ENCODE measurements at places on chromosomes 12 and 14.
A peak's percentile ranks its signal among the peaks of the same experiment; 100 is the strongest.

DNA sequence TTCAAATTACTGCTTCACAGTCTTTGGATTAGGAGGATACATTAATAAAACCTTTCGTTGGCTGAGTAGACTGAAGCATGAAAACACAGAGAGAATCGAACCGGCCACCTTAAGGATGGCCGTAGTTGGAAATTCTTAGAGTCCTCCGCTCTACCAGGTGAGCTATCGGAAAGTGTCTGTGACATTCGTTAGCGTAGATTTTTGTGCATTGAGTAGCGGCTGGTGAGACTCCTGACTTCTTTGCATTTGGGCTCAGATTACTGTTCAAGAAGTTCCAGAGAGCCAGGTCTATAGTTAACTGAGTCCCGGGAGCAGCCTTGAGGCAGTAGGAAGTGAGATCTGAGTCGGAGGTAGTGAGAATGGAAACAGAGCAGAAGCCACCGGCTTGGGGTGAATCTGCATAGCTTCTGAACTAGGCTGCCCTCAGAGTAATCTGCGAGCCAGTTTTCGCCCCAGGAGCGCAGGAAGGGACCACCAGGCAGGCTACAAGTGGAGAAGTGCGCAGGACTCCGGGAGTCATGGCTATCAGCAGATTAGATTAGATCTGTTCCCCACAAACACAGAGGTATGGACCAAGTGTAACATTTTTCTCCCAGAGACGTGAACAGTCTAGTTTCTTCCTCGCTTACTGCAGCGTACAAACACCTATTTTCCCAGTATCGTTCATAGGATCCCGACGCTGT lies 11.0 kb downstream of the OR6S1 start:
- no peak for DNase-seq

- DNase-seq, result no peak
These were observed 19.6 kb upstream of the C14orf180 start for GRCh38 chr14:104559804-104560585.

- DNase-seq, result no peak
These were observed 70.5 kb downstream of the ANO2 start for GRCh38 chr12:5874514-5874913.

DNA sequence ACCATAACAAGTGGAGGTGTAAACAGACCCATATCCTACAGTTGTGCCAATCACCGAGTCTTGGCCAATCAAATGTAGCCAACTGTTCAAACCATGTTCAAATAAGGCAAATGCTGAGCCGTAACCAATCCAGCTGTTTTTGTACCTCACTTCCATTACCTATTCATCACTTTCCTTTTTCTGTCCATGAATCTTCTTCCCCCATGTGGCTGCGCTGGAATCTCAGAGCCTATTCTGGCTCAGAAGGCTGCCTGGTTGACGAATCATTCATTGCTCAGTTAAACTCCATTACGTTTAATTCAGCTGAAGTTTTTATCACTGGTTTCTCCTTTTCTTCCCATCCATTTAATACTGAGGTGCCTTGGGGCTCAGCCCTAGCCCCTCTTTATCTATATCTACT lies 71.1 kb downstream of the TBC1D30 start:
- no peak for DNase-seq

- DNase-seq, result no peak
These were observed at the start of gene ADCY4 for GRCh38 chr14:24334431-24335291. Gene ADCY4, minus strand, starts transcription at chr14:24335071. Its CDS starts 419 bp downstream, at chr14:24334652.

GRCh38 chr12:120229071-120229486 lies 28.2 kb upstream of the RPLP0 start:
- no peak for DNase-seq

- no peak for DNase-seq
These were observed 54.7 kb downstream of the FGD4 start for GRCh38 chr12:32454075-32454474.

GRCh38 chr12:124286414-124286813 lies 8.5 kb upstream of the RFLNA start:
- DNase-seq, result no peak

- DNase-seq, result no peak
These were observed 226.1 kb downstream of the FOXN3 start for GRCh38 chr14:89190765-89191513.

GRCh38 chr12:46535376-46535775 lies 162.8 kb upstream of the SLC38A2 start:
- DNase-seq, result no peak

DNA sequence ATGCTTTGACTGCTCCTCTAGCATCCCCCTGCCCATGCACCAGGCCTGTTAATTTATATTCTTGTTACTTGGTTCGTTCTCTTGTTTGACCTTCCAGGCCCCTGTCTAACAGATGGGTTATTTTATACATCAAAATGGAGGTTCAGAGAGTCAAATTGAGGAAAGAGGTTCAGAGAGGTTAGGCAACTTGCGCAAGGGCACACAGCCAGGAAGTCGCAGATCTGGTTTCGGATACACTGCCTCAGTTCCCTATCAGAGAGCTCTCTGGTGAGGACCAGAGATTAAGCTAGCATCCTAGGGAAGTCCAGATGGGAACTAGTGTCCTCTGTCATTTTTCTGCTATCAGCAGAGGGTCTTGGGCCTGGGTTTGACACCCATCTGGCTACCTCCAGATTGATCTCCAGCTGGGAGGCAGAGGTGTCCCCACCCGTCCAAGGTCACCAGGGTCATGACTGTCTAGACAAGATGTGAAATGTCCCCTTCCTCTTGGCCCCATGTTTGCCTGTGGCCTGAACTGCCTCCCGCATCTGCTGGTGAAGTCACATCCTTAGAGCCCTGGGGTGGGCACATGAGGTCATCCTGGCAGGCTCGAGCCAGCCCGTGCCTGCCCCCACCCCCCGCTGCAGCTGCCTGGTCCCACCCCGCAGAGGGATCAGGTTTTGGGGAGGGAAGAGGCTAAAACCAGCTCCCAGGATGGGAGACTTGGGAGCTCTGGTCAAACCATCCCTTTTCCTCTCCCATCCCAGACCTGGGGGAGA lies 84.3 kb upstream of the NCOR2 start:
- no peak for DNase-seq

DNA sequence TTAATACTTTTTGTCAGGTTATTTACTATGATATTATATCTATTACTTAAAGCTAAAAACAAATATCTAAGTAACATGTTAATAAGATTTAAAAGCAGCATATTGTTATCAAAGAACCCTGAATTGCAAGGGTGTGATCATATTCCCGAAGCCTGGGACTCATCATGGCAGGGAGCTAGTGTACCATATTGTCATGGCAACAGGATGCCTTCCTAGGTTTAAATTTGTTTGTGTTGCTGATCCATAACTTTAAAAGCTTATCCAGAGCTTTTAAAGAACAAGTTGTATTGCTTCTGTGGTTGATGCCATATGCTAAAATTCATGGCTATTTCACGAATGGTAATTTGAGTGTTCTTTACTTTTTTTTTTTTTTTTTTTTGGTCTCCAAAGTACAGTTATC lies 500.5 kb downstream of the NAV3 start:
- DNase-seq, result no peak

DNA sequence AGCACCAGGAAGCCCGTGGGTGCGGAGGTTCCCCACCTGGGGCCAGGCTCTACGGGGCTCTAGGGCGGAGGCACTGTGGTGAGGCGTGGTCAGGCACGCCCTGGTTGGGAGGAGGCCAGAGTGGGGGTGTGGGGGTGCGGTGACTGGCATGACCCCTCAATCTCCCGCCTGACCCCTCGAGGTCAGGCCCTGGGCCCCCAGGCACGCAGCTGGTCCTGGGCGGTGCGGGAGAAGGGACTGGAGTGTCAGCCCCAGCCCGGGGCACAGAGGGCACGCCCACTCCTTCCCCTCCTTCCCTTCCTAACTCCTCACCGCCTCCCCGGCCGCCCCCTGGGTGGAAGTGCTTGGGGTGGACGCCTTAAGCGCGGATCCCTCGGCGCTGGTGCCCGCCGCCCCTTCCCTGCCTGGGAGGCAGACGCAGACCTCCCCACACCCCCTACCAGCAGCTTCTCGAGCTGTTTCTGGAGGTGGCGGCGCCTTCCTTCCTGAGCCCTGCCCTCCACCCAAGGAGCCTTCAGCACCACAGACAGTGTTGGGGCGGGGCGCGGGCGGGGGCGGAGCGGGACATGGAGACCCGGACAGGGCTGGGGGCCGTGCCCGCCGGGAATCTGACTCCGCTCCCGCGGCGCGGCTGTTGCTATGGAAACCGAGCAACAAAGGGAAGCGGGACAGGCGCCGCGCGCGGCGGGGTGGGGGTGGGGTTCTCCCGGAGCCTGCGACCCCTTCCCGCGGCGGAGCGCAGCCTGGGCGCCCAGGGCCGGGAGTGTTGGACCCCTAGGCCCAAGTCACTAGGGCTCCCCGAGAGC lies 741 bp upstream of the CRIP2 start:
- DNase-seq, result peak; percentile 49

DNA sequence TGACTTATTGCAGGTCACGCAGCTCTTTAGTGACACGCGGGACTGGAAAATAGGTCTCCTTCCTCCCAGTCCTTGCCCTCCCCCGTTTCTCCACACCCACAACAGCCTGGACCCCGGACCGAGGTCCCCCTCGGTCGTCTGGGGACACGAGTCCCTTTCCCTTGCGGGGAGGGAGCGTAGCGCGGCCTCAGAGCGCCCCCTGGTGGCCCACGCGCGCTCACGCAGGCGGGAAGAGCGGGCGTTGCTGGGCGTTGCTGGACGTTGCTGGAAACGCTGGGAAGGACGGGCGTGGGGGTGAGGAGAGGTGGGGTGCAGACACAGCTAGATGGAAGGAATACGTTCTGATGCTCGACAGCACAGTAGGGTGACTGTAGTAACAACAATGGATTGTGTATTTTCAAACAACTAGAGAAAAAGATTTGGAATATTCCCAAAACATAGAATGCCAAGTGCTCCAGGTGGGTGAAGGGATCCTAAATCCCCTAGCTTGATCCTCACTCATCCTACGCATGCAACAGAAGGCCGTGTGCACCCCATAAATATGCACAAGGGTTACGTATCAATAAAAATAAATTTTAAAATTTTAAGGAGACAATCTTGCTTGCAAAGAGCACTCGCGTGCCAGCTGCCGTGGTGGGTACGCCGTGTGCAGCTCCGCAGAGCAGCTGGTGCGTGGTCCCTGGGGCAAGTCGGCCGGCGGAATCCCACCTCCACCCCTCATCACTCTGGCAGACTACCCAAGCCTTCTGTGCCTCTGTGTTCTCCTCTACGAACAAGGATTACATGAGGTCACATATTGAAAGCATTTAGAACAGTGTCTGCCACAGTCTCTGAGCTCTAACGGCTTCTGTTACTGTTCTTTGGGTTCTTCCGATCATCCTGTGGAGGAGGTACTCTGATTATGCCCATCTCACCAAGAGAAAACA lies 87.4 kb downstream of the B4GALNT3 start:
- peak; percentile 60 for DNase-seq

- no peak for DNase-seq
These were observed 299.0 kb downstream of the CCDC91 start for GRCh38 chr12:28489246-28489645.

- DNase-seq, result no peak
These were observed 74.0 kb downstream of the TSPAN9 start for GRCh38 chr12:3150931-3151835.

DNA sequence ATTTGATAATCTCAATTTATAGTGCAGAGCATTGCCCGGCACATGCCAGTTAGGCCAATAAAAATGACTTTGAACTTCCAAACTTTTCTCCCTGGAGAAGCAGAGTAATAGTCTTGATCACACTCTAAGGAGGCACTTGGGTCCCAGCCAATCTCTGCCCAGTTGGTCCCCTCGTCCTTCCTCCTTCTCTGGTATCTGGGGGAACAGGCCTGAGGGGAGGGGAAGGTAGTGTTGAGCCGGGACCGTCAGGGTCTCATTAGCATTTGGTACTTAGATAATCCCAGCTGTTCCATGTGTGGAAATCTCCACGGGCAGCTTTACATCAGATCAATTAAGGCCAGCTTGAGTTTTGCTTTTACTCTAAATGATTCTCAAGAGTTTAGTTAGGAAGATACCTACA lies 70.1 kb downstream of the ZNF641 start:
- DNase-seq, result no peak

DNA sequence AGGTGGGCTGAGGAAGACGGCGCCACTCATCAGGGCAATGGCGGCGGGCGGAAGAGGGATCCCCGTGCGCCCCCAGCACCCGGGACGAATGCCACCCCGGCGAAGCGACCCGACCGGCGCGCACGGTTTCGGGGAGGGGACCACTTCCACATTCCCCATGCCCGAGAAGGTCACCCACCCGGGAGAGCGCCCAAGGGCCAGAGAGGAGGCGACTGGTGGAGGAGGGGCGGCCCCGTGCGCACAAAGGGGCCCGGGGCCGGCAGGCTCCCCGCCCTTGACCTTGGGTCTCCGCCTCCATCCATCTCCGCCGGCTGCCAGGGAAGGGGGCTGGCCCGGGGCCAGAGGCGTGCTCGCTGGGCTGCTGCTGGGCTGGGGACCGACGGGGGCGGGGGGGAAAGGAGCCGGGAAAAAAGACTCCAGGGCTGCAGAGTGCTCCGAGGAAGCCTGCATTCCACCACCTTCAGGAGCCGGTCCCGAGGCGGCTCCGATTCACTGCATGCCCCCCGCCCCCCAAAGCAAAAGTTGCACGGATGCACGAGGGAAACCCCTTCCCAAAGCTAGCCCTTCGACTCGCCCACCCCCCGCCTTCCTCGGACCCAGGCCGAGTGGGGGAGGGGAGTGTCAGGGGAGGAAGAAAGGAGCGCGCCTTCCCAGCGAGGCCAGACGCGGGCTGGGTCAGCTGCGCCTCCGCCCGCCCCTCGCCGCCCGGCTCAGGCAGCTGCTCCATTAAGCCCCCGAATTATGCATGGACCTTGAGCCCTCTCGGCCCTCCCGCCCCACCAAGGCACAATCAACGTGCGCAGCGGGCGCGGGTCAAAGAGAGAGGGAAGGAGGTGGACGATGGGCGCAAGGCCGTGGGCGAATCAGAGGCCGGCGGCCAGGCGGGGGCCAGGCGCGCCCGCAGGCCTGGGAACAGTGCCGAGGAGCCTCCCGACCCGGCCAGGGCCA lies 26.2 kb downstream of the BCL11B start:
- DNase-seq, result no peak

- DNase-seq, result no peak
These were observed 3.9 kb downstream of the CTDSP2 start for GRCh38 chr12:57842342-57843294.

DNA sequence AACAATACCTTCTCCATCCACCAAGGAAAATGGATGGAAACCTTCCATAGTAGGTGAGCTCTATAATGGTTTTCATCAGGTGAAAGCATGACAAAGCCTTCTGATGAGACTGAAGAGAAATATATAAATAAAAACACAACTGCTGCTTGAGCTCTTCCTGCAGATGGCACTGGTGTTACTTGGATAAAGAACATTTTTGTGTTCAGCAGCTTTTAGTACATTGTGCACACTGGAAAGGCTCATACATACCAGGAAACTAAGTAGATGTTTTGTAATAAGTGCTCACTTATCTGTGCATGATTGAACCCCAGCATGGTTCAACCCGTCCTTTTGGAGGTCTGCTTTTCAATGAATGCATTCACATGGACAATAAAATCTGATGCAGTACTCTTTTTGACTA lies 357.3 kb upstream of the MIS18BP1 start:
- DNase-seq, result no peak

DNA sequence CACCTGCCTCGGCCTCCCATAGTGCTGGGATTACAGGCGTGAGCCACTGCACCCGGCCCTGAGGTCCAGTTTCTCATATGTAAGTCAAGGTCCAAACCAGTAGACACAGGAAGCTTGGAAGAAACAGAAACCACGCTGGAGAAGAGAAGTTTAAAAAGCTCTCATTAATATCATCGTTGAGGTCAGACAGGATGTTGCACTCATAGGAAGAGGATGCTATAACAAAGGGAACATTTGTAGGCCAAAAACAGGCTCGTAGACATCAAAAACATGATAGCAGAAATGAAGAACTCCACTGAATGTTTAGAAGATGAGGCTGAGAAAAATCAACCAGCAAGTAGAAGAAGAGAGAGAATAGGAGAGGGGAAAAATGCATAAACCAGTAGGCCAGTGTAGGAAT lies 46.8 kb downstream of the ACACB start:
- no peak for DNase-seq

- peak; percentile 91 for DNase-seq
These were observed at the start of gene TCP11L2 for GRCh38 chr12:106302401-106303201. Gene TCP11L2, plus strand, starts transcription at chr12:106302733. Its CDS starts 8,343 bp downstream, at chr12:106311076.
